Omental fat pad (tissue), 4 donors: ENCODE measurements at places on chromosomes 12 and 14. TPM values are rescaled to one million over a fixed set of nuclear protein-coding genes. Genes with fewer than 3 reads are reported as not detected.

DNA sequence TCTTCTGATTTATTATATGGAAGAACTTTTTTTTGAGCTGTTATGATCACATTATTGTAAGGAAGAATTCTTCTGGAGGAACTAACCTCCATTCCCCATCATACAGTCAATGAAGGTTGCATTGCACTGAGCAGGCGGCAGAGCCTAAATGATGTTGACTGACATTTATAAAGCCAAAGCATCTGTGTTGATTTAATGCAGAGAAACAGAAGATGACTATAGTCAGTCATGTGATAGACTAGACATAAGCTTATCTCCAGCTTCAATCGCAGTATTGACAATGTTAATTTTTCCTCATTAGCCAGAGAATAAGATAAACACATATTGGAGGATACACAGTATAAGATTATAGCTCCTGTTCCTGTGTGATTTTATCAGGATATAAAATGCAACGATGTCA lies 82.0 kb downstream of the PRICKLE1 start:
- no peak for DNase-seq

GRCh38 chr14:68075382-68076029 lies 255.9 kb downstream of the RAD51B start:
- no peak for DNase-seq

GRCh38 chr12:46403719-46404070 lies 31.1 kb upstream of the SLC38A2 start:
- no peak for DNase-seq

DNA sequence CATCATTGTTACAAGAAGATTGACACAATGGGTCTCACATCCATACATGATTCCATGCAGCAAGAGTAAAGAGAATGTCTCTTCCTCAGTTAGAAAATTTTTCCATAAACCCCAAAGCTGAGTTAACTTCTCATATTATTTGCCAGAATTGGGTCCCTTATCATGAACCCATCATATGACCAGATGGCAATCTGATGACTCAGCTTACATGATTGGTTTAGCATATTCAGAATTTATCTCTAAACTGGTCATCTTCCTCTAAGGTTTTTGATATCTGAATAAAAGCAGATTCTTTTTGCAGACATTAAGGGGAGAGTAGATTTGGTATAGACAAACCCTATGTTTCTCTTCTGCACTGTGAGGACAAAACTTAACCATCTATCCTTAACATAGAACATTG lies 174.9 kb downstream of the PIK3C2G start:
- DNase-seq = no peak

DNA sequence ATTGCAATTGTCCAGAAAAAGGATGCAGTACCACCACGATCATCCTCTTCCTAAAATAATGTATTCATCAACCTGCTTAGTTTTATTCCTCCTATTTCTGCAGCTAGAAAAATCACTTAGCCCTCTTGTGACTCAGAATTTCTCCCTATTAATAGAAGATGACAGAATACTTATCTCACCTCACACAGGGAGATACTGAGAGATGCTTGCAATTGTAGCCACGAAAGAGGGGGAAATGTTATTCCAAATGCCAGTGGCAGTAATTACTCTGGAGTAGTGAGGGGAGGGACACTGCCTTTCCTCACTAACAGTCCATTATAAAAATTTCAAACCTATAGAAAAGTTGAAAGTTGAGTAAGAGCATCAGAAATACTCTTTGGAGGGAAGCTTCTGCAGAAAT lies 11.8 kb upstream of the DUSP6 start:
- DNase-seq = no peak

DNA sequence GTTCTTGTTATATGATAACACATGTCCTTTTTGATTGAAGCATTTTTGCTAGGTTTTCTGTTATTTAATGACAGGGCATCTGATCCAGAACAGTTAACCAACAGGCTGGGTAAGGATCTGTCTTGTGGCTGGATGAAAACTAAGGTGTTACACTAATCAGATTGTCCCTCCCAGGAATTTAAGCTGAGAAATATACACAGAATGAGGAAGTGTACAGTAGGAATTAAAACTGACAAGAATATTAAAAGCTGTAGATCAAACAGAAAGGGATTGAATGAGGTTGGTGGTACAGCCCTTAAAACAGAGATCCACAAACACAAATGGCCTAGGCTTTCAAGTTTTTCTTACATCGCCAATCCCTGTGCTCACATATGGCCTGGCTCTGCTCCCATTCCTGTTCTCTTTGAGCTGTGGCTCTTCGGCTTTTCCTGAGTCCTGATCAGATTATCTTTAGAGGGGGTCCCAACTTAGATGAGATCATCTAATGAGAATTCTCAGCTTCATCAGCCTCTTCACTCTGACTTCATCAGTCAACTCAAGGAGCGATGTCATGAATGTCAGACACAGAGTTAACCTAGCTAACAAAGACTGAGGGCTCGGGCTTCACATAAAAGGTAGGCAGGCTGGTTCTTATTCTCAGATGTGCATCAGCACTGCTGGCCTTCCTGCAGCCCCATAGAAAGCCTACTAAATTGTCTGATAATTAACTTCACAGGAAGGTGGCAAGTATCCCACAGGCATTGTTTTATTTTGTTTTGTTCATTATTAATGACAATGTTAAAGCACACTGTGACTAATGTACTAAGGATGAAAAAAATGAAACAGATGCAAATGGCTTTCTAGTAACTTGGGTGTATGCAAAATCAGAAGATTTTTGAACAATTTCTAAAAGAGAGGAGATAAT lies 11.4 kb downstream of the PYGL start:
- no peak for DNase-seq

GRCh38 chr12:31478425-31478824 lies 112.5 kb downstream of the DENND5B start:
- DNase-seq = no peak

DNA sequence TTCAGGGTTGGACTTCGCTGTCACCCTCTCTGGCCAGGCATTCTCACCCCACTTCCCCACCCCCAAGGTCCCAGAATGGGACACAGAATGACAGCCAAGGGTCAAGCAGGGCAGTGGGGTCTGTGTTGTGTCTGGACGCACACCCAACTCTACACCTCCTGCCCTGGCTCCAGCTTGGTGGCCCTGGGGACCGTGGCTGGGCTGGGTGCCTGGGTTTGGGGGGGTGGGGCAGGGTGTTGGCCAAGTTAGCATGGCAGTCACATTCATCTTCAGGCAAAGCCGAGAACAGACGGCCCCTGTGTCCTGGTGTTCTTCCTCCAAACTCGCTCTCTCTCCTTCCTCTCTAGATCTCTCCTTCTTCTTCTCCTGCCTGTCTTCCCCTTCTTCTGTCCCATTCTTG lies 5.6 kb downstream of the LRP1 start:
- DNase-seq = no peak

GRCh38 chr12:89551747-89552146 lies 25.9 kb upstream of the POC1B start:
- no peak for DNase-seq

Gene RD3L
- not detected for total RNA-seq

Gene CEBPE
- total RNA-seq = 2.7 TPM

Gene TAS2R14
- 4.0 TPM for total RNA-seq
